ENCODE measurements at places on chromosomes 7 and 10.

GRCh38 chr10:110448682-110449418, 48.9 kb upstream of the DUSP5 start:
- no peak for DNase-seq

DNA sequence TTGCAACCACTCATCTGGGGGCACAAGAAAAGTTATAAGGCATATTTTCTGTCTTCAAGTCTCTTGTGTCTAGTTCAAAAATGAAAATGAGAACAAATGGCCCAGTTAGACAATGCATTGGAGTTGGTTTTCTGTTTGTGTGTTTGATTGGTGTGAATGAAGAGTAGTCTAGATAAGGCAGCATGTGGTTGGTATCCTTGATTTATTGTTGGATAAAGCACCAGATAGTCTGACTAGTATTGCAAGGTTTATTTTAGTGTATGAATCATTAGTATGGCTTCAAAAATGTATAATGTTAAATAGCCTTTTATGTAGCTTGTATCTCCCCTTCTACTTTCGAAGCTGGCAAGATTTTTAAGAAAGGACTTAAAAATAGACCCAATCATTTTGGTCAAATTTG, 237.3 kb downstream of the CDK14 start:
- DNase-seq: no peak

GRCh38 chr7:148319316-148319808, 271.2 kb upstream of the C7orf33 start:
- DNase-seq: no peak

DNA sequence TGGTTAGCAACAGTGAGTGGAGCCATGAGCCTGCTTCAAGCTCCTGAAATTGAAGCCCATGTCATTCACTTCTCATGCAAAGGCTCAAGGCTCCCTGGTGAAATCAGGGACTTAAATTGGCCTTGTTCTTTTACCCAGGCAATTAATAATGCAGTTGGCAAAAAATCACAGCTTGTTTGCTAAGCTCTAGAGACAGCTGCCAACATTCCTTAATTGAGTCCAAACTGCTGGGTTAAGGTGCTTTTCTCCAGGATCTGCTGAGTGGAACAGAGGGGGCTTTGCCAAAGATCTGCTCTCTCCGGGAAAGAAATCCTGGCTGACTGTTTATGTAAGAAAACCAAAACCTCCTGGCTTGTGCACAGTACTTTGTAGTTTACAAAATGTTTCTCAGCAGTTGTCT, 257.6 kb upstream of the GHITM start:
- no peak for DNase-seq

DNA sequence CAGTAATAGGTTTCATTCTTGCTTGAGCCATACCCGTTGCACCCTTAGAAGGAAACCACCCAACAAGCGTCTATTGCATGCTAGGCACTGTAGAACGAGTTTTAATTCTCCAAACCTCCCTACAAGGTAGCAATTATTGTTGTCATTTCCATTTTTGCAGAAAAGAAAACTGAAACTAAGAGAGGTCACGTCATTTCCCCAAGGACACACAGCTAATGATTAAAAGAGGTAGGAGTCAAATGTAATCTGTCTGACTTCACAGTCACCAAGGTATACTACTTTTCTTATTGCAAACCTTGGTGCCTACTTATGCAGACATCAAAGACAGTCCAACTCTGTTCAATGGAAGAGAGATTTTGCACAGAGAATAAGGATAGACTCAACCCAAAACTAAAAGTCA, 49.1 kb upstream of the C1QL3 start:
- DNase-seq: no peak

DNA sequence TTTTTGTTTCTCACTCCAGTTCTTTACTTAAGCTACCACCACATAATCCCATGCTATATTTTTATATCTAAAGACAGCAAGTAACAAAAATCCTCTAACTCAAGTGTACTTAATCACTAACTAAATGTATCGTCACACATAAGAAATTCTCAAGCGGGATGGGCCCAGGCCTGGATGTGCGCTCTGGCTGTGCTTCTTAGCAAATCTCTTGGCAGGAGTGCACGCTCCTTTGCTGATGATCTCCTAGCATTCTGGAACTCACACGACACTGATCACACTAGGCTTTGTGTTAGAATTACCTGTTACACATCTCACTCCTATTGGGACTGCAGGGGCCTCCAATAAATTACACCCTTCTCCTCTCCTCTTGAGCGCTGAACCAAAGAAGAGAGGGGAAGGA, 46.7 kb upstream of the CALD1 start:
- no peak for DNase-seq

- DNase-seq: no peak
These were observed 11.1 kb upstream of the SDK1 start for GRCh38 chr7:3289996-3290395.

Data from thoracic aorta (tissue), 2 donors.